ENCODE measurements at places on chromosomes 1 and 21. TPM values are rescaled to one million over a fixed set of nuclear protein-coding genes. Genes with fewer than 3 reads are reported as not detected.

- DNase-seq: no peak
- H3K27me3 ChIP-seq: no peaks in the 10 kb centered on the region
- H3K4me1 ChIP-seq: no peaks in the 10 kb centered on the region
- H3K36me3 ChIP-seq: no peaks in the 10 kb centered on the region
Observed at GRCh38 chr1:42529724-42530181, 66.7 kb downstream of the CCDC30 start.

DNA sequence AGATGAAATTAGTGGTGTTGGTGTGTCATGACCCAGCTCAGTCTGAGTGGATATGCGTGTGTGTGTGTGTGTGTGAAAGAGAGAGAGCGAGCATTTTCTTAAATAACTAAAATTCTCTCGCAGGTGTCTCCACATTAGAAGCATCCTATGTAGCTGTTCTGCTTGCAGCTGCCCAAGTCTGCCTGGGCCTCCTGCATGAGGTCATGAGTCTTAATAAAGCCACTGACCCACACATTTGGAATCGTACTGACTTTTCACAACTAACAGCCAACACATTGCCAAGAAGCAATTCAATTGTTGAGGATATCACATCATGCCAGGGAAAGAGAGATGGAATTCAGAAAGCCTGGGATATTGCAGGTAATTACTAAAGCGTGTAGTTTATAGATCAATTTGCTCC lies 238.2 kb upstream of the AJAP1 start:
- H3K27me3 ChIP-seq: no peaks in the 10 kb centered on the region
- H3K27ac ChIP-seq: no peak overlapping the region
- H3K4me1 ChIP-seq: no peaks in the 10 kb centered on the region
- H3K4me3 ChIP-seq: no peak overlapping the region
- no peak for DNase-seq

- no peak for DNase-seq
- no peak overlapping the region for H3K4me3 ChIP-seq
- H3K27me3 ChIP-seq: no peaks in the 10 kb centered on the region
- H3K36me3 ChIP-seq: no peaks in the 10 kb centered on the region
- no peak overlapping the region for H3K27ac ChIP-seq
- no peaks in the 10 kb centered on the region for H3K4me1 ChIP-seq
Observed at GRCh38 chr1:186901631-186902030, 72.9 kb downstream of the PLA2G4A start.

- H3K4me1 ChIP-seq: peaks cover 3% of the 10 kb centered on the region
- H3K27ac ChIP-seq: no peak overlapping the region
- H3K36me3 ChIP-seq: peaks cover 2% of the 10 kb centered on the region
- DNase-seq: no peak
- no peaks in the 10 kb centered on the region for H3K27me3 ChIP-seq
Observed at GRCh38 chr1:5938101-5938646, 54.1 kb downstream of the NPHP4 start.

DNA sequence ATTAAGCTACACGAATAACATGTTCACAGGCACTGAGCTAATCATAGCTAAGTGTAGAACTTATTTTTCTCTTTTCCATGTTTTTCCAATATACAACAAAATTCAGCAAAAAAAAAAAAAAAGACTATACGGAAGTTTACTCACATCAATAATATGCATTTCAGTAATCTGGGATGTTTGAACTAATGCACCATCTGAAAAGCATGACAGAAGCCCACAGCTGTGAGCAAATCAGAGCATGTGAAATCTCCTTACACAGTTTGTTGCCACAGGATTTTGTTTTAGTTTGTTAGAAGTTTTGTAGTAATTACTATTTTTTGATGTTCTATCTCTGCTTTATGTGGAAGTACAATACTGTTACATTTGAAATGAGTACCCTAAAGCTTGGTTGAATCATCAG lies 1051.7 kb downstream of the TTLL7 start:
- H3K36me3 ChIP-seq: no peaks in the 10 kb centered on the region
- no peak overlapping the region for H3K27ac ChIP-seq
- H3K4me1 ChIP-seq: no peaks in the 10 kb centered on the region
- no peaks in the 10 kb centered on the region for H3K27me3 ChIP-seq
- no peak for DNase-seq

DNA sequence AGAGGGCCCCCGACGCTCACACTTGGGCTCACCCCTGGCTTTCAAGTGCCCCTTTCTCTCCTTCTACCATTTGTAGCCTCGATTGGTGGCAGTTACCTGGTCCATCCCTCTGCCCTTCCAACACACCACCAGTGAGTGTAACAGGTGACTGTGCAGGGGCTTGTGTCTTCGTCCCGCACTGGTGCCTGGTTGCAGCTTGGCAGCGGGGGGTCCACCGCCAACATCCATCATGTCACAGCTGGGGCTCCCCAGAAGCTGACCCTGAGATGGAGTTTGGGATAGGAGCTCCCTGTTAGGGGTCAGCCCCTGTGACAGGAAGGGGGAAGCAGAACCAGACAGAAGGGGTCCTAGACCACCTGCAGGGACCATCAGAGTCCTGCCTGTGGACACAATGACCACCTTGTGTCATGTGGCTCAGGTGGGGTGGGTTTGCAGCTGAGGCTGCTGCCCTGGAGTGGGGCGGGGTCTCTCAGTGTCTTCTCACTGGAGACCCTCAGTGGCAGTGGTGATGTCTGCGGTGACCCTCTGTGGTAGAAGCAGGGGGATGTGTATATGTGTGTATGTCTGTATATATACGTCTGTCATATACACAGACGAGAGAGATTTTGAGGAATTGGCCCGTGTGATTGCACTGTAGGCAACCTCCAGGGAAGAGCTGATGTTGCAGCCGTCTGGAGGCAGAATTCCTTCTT lies 3.6 kb upstream of the CALML6 start:
- no peak overlapping the region for H3K27ac ChIP-seq
- no peak overlapping the region for H3K4me3 ChIP-seq
- H3K27me3 ChIP-seq: no peaks in the 10 kb centered on the region
- no peaks in the 10 kb centered on the region for H3K36me3 ChIP-seq
- peaks cover 28% of the 10 kb centered on the region for H3K4me1 ChIP-seq

Gene SHE
- total RNA-seq: 2.7 TPM

Gene BCAN
- 0.24 TPM for total RNA-seq

- no peak overlapping the region for H3K4me3 ChIP-seq
- no peaks in the 10 kb centered on the region for H3K36me3 ChIP-seq
- no peak for DNase-seq
- H3K27ac ChIP-seq: no peak overlapping the region
Observed at GRCh38 chr1:163770265-163770664, 448.5 kb downstream of the NUF2 start.

Gene PTPN7
- 114 TPM for total RNA-seq

DNA sequence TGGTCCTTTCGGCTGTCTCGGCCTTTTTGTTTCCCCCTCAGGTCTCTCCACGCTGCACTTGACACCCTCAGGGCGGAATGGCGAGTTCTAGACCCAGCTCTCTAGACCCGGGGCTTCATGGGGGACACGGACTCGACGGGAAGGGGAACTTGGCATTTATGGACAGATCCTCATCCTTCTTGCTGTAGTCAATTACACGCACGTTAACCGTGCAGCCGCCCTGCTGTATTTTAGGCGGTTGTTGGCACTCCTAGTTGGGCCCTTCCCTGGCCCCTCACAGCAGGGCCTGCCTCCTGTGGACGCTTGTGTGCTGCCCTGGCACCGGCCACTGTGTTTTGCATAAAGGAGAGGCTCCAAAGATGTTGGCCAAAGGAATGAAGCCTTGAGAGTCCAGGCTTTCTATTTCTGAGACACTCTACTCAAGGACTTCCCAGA lies 558 bp upstream of the BTG3 start:
- H3K4me3 ChIP-seq: peak overlapping the region; percentile 44
- peaks cover 7% of the 10 kb centered on the region for H3K4me1 ChIP-seq
- no peaks in the 10 kb centered on the region for H3K27me3 ChIP-seq
- H3K27ac ChIP-seq: no peak overlapping the region
- no peak for DNase-seq

- no peak overlapping the region for H3K27ac ChIP-seq
- H3K36me3 ChIP-seq: no peaks in the 10 kb centered on the region
- DNase-seq: no peak
- no peaks in the 10 kb centered on the region for H3K4me1 ChIP-seq
- no peak overlapping the region for H3K4me3 ChIP-seq
Observed at GRCh38 chr1:154842635-154843034, 27.4 kb downstream of the KCNN3 start.

DNA sequence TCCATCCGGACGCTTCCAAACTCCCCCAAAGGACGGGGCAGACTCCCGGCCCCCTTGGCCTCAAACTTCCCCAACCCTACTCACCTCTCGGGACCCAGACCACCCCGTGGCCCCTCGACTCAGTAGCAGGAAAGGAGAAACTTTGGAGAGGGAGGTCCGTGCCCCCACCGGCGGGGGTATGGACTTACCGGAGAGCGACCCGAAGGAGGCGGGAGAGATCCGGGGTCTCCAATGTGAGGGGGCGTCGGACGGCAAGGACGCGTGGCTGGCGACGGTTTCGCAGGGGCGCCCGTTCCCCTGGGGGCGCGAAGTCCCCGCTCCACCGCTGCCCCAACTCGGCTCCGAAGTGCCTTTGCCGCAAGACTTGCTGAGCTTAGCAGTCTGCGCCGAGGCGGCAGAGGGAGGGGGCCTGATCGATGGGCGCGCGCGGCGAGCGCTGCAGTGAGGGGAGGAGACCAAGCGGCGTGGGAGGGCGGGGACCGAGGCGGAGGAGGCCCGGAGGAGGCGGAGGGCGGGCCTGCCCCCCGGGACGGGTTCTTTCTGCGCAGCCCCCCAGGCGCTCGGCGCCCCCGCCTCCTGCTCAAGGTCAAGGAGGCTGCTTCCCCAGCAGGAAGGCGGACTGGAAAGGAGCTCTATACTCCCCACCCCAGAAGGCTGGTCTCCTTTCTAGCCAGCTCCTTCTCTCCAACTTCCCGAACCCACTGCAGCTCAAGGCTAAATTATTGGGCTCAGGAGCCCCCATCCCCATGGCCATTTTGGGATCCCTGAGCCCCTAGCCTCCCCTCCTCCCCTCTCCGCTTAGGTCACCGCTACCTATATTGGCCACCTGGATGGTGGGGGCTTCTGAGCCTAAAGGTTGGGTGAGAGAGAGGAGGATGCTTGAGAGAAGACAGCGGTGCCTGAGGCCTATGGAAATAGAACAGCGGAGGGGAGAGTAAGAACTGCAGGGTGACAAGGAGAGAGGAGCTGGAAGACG lies at the start of gene SYT2:
TSS of gene SYT2 (minus strand) at position 385 of the 976 bp plus-strand sequence. CDS start 104,682 bp downstream, outside the sequence.
- no peaks in the 10 kb centered on the region for H3K36me3 ChIP-seq
- H3K4me3 ChIP-seq: peak within 1 kb of the TSS; percentile 28
- peaks cover 86% of the 10 kb centered on the region for H3K27me3 ChIP-seq
- H3K4me1 ChIP-seq: peaks cover 4% of the 10 kb centered on the region
- H3K27ac ChIP-seq: no peak within 1 kb of the TSS
- peak; percentile 24 for DNase-seq

GRCh38 chr21:24948186-24948585 lies 659.1 kb downstream of the MRPL39 start:
- no peaks in the 10 kb centered on the region for H3K36me3 ChIP-seq
- H3K27ac ChIP-seq: no peak overlapping the region
- no peak overlapping the region for H3K4me3 ChIP-seq
- no peaks in the 10 kb centered on the region for H3K4me1 ChIP-seq
- DNase-seq: no peak

GRCh38 chr1:240712014-240712731 lies 100.2 kb upstream of the GREM2 start:
- H3K27me3 ChIP-seq: no peaks in the 10 kb centered on the region
- H3K36me3 ChIP-seq: no peaks in the 10 kb centered on the region
- no peak for DNase-seq
- no peak overlapping the region for H3K27ac ChIP-seq
- H3K4me1 ChIP-seq: no peaks in the 10 kb centered on the region

Gene PTGS2
- total RNA-seq: 1.8 TPM

Gene LCE1D
- not detected for total RNA-seq

DNA sequence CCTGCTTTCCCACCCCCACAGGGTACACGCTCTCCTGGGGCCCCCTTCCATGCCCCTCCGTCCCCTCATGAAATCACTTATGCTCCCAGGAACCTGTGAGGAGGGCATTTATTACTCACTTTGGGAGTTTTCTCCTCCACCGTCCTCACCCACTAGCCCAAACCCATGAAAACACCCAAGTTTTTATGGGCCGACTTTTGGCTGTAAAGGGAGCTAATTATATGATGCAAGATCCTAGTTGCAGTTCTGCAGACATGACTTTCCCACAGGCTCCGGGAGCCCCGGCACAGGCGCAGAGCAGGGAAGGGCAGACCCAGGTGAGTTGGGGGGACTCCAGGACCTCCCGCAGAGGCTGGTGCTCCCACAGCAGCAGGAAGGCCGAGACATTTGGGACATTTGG lies 29.7 kb downstream of the EPHA2 start:
- no peak overlapping the region for H3K27ac ChIP-seq
- no peak overlapping the region for H3K4me3 ChIP-seq
- peaks cover 3% of the 10 kb centered on the region for H3K4me1 ChIP-seq
- no peaks in the 10 kb centered on the region for H3K27me3 ChIP-seq

- no peak overlapping the region for H3K27ac ChIP-seq
- H3K36me3 ChIP-seq: no peaks in the 10 kb centered on the region
- H3K4me3 ChIP-seq: no peak overlapping the region
- H3K27me3 ChIP-seq: no peaks in the 10 kb centered on the region
- no peaks in the 10 kb centered on the region for H3K4me1 ChIP-seq
Observed at GRCh38 chr1:181387702-181388101, 95.6 kb upstream of the CACNA1E start.

DNA sequence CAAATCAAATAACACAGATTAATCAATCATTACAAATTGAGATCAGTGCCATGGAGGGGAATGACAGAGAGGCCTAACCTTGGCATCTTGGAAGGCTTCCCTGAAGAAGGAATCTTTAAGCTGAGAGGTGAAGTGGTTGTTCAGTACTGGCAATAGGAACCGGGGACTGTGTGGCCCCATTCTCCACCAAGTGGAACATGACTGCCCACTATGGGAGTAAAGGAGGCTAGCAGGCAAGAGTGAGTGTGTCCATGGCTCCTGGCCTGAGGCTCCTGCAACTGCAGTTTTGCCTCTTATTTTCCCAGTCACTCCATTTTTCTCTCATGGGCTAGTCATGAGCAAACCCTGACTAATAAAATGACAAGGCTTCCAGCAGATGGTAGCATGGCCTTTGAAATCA lies 112.2 kb upstream of the GJB5 start:
- H3K4me1 ChIP-seq: no peaks in the 10 kb centered on the region
- no peak overlapping the region for H3K4me3 ChIP-seq
- H3K36me3 ChIP-seq: no peaks in the 10 kb centered on the region
- DNase-seq: no peak
- no peak overlapping the region for H3K27ac ChIP-seq
- H3K27me3 ChIP-seq: no peaks in the 10 kb centered on the region

Gene MUTYH
- 25.5 TPM for total RNA-seq

DNA sequence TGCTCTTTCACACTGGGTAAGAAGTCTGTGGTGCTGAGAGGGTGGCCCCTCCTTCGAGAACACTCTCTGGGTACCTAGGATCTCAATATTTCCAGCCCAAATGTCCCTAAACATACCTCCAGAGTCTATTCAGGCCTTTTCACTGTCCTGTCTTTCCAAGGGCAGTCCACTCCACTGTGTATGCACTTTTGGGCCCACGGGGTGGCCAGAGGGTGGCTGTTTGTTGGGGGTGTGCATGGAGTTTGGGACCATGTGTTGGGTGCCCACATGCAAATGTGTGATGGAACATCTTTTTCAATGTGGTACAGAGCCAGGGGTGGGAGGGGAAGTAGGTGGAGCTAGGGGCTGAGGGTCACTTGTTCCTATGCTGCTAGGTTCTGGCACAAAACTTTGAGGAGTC lies 87.5 kb downstream of the FAM78B start:
- H3K27me3 ChIP-seq: no peaks in the 10 kb centered on the region
- H3K36me3 ChIP-seq: no peaks in the 10 kb centered on the region
- no peak for DNase-seq
- no peak overlapping the region for H3K4me3 ChIP-seq

GRCh38 chr1:10863886-10864285 lies 67.4 kb upstream of the CASZ1 start:
- H3K4me1 ChIP-seq: peaks cover 3% of the 10 kb centered on the region
- H3K4me3 ChIP-seq: no peak overlapping the region
- DNase-seq: no peak
- H3K36me3 ChIP-seq: no peaks in the 10 kb centered on the region
- H3K27me3 ChIP-seq: peaks cover 50% of the 10 kb centered on the region
- H3K27ac ChIP-seq: no peak overlapping the region

Measured in thymus (tissue), 14 donors.